ENCODE measurements at places on chromosomes 2 and 18.

GRCh38 chr18:23868136-23868785 is 146.3 kb upstream of the TTC39C start:
- DNase-seq = no peak

- DNase-seq = no peak
Observed at GRCh38 chr2:101624706-101625332, 72.7 kb upstream of the MAP4K4 start.

GRCh38 chr2:122563781-122564180 is 808.3 kb downstream of the TSN start:
- no peak for DNase-seq

DNA sequence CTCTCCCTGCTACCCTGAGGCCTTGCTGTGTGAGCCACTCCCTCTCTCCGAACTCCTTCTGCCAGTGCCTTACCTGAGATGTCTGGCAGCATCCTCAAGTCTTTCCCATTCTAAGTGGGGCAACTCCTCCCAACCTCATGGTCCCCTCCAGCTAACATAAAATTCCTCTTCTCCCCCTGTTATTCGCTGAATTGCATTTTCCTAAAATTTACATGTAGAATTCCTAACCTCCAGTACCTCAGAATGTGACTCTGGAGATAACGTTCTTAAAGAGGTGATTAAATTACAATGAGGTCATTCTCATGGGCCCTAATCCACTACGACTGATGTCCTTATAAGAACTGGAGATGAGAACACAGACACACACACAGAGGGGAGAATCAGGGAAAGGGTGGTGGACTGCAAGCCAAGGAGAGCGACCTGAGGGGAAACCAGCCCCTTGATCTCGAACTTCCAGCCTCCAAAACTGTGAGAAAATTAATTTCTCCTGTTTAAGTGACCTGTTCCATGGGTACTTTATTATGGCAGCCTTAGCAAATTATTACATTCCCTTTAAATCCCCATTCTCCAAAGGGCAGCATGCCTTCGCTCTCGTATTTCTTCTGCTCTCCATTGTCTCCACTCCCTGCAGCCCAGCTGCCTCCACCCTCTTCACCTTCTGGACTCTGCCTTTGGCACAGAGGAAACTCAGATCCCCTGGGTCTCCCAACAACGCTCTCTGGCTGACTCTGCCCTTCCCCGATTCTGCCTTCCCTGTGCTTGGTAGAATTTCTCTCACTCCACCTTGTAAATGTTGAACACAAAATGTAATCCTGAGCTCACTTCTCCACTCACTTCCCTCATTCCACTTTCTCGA is 70.5 kb downstream of the TGIF1 start:
- DNase-seq = no peak

DNA sequence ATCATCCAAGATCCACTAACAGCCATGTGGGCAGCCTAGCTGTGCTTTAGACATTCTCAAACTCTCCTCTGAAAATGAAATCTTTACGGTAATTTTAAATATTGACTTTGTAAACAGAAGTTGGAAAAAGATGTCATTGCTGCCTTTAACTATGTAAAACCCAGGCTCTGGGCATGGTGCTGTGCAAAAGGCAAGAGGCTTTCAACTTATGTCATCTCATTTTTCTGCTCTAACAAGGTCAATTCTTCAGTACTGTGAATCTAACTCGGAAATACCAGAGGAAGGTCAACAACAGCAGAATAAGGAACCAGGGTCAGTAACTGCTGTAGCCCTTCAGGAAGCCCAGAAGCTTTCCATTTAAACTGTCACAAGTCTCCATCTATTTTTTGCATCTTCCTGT is 37.0 kb upstream of the MPP4 start:
- DNase-seq = no peak

DNA sequence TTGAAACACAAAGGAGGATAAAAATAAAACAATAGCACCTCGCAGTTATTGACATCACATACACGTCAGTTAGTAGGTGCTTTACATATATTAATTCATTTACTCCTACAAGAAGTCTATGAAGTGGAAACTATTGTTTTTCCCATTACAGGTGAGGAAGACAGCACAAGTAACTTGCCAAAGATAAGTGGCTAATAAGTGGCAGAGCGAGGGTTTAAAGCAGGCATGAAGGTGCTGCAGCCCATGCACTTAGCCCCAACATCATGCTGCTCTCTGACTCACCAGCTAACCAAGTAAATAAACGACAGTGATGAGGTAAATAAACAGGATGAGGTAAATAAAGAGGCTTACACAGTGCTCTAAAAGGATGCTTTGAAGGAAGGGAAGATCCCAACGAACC is 498.6 kb upstream of the ZEB2 start:
- DNase-seq = no peak

DNA sequence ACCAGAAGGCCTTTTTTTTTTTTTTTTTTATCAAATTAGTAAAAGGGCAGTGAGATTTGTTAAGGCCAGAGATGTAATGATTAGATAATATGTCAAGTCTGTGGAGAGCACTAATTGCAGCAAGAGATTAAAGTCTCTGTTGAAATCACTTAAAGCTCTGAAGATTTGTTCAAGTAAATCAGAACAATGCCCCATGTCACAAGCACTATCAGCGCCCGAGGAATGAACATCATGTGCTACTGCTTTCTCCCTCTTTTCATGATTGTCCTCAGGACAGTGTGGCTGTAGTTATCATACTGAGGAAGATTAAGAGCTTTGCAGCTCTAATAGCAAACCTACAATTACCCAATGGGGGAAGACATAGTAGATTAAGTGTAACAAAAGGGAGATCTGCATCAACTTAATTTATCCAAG is 71.1 kb downstream of the TDRD15 start:
- DNase-seq = no peak

- no peak for DNase-seq
Observed at GRCh38 chr2:20185176-20186022, 39.5 kb downstream of the SDC1 start.

GRCh38 chr2:203897544-203897943 is 30.0 kb downstream of the CTLA4 start:
- DNase-seq = no peak

DNA sequence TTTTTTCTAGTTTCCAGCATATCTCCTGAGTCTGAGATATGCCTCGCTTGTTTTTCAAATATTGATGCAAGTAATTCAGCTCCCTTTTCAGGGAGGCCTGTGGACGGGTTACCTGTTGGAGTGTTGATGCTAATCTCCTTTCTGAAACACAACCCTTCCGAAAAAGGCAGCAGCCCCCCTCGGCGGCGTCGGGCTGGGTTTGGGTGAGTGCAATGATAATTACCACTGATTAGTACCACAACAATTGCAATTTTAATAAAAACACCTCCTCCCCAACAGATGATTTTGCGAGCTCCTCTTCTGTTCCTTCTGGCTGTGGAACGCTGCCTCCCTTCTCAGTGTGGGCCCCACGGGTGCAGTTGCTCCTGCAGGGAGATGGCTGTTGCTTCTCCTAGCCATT is 66.3 kb downstream of the PTGR3 start:
- no peak for DNase-seq

- peak; percentile 43 for DNase-seq
Observed at GRCh38 chr2:238864207-238865014, 16.5 kb downstream of the TWIST2 start.

- no peak for DNase-seq
Observed at GRCh38 chr2:120777787-120778186, 42.1 kb downstream of the GLI2 start.

DNA sequence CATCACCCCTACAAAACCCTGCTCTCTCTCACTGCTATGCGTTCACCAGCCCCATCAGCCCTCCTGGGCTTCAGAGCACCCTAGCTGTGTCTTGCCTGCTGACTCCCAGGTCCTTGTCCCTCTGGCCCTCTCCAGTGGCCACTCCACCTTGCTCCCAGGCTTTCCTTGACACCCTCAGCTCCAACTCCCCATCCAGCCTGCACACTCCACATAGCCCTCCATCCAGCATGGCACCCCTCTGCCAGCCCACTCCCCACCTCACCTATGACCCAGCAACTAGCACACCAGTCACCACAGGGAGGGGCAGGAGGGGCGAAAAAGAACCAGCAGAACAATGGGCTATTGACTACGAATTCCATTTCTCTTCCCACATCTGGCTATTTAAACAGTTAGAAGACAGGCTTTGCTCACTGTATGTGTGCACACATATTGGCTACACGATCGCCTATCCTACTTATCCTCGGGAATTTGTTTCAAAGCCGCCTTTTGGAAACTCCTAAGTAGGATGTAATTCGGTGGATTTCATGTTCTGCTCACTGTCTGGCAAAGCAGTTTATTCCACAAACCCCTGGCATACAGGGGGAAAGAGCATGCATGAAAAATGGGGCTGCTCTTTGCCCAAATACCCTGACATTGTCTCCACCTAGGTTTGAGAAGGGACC is 195.3 kb downstream of the SMAD2 start:
- DNase-seq = no peak

GRCh38 chr18:6557770-6558248 is 143.1 kb upstream of the L3MBTL4 start:
- no peak for DNase-seq

DNA sequence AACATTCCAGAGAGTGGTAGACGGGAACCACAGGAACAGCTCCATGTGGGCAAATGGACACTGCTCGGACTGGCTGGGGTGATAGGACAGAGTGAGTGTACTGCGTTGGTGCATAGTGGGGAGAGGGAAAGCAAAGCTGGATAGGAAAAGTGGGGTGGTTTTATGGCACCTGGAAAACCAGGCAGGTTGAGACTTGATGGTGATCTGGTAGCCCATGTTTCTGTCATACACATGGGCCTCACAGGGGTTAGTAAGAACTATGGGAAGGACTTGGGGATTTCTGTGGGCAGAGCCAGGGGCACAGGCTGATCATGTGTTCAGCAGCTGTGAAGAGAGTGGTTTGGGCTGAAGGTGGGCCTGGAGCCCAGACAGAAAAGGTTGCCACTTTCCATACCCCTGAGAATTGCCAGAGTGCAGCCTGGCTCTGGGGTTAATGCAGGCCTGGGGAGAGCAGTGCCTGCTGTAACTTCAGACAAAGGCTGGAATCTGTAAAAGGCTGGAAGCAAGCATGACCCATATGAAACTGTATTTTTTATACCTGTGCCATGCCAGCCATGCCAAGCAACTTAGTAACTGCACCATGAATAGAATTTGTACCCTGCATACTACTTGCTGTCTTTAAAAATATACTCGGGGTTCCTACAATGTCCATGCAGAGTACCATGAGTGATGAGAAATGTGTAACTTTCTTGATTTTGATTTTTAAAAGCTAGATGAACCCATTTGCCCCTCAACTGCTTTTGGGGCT is 41.9 kb downstream of the RPIA start:
- no peak for DNase-seq

- no peak for DNase-seq
Observed at GRCh38 chr18:79069717-79070151, 540 bp downstream of the ATP9B start.

DNA sequence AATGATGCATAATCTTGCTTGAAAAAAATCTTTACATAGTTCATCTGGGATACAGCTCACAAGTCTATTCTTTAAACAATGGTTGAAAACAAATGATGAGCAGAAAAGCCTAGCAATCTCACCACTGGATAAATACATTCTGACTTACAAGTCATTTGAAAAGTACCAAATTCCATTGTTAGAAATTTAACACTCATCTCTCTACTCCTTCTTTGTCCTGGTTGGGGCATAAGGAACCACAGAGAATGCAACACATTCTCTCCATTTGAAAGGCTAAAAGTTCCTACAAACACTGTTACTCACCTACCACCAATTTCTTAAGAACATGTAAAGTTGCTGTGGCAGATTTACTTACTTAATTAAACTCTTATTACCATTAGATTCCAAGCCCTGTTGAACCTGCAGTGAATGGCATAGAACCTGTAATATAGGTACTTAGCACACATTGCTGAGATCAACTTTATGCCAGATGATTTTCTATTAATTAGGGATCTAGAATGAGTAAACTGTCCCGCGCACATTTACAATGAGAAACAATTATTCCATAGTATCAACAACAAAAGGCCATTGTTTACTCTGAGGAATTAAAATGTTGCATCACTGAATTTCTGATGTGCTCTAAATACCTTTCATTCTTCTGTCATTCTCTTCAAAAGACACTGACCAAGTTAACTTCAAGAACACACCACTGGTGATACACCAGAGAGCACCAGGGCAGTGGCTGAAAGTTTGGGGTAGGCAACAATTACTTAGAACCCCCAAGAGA is 69.6 kb downstream of the CABYR start:
- no peak for DNase-seq

DNA sequence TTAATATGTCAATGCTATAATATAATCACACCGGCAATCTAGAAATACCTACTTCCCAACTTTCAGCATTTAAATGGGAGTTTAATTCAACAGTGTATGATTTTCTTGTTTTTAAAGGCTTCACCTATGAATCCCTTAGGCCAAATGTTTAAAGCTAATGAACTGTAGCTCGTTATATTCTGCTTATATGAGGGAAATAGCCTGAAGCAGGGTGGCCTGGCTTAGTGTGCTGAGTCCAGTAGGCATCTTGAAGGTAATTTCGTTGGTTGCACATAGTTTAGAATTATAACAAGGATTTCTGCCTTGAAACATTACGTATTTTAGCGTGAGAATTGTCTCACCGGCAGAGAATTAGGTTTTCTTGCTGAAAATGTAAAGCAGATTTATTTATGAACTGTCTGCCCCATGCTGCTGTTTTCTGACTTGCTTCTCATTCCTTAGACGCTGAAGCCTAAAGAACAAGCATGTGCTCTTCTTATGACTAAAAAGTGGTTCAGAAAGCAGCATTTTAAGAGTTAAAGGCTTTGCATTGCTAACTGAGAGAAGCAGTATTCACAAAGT is 433.7 kb upstream of the RAB12 start:
- no peak for DNase-seq

- peak; percentile 47 for DNase-seq
Observed at GRCh38 chr2:32627441-32627813, 423 bp upstream of the TTC27 start.

DNA sequence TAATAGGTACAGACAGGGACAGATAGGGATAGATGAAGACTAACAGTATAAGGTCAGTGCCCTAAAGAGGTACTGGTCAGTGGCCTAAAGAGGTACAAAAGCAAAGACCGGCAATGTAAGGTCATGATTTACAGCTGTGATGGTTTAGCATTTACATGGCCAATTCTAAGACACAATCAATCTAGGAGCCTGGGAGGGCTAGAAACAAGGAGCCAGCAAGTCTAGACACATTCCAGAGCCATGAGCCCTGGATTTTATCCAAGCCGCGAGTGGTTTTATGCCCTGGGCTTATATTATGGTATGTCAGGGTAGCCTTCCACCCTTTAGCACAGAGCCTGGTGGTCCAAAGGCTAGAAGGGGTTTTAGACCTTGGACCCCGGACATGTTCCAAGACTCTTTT is 124.2 kb downstream of the CBLN2 start:
- DNase-seq = no peak

GRCh38 chr18:3508576-3509549 is 58.9 kb downstream of the TGIF1 start:
- no peak for DNase-seq

- DNase-seq = no peak
Observed at GRCh38 chr2:110992886-110993285, 127.8 kb upstream of the BCL2L11 start.
